ENCODE measurements at places on chromosomes 11 and 22.

GRCh38 chr11:36033082-36033751 is 89.4 kb downstream of the LDLRAD3 start:
- no peak for DNase-seq

GRCh38 chr11:69918938-69919650 is 99.9 kb upstream of the FGF3 start:
- DNase-seq, result peak; percentile 92

DNA sequence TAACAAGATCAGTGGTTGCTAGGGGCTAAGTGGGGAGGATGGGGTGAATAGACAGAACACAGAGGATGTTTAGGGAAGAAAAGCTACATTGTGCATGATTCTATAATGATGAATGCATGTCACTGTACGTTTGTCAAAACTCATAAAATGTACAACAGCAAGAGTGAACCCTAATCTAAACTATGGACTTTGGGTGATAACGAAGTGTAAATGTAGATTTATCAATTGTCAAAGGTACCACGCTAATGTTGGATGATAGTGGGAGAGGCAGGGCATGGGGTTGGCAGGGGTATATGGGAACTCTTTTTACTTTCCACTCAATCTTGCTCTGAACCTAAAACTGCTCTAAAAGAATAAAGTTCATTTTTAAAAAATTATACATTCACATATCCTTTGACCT is 21.3 kb upstream of the SLC5A1 start:
- no peak for DNase-seq

GRCh38 chr22:44837481-44837880 is 85.1 kb downstream of the ARHGAP8 start:
- DNase-seq, result no peak

- no peak for DNase-seq
These were observed 18.7 kb downstream of the ALG12 start for GRCh38 chr22:49899530-49899929.

- DNase-seq, result no peak
These were observed 4.7 kb downstream of the YDJC start for GRCh38 chr22:21624880-21625791.

DNA sequence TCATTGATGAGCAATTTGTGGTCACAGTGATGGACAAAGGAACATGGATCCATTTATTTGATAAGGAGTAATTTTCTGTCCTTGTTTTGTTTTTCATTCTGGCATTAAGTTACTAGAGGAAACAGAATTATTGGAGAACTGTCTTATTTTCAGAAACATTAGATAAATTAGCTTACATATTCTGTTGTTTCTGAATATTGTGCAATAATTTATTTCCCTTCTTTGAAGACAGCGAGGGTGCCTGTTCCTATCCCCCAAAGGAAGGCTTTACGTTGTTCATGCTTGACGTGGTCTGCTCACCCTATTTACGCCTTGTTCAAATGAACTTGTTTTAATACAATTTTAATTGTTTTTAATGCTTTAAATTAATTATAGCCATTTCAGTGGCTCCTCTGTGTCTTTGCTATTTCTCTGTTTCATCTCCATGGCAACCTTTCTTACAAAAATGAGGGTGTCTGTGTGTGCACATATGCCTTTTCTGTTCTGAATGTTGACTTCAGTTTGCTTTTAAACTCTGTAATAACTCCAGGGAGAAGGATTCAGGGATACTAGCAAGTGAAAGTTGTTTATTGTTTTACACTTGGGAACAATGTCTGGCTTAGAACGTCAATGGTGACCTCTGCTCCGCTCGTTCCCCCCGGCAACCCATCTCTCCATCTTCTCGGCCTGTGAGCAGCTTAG is 138.3 kb upstream of the PLET1 start:
- DNase-seq, result peak; percentile 43

DNA sequence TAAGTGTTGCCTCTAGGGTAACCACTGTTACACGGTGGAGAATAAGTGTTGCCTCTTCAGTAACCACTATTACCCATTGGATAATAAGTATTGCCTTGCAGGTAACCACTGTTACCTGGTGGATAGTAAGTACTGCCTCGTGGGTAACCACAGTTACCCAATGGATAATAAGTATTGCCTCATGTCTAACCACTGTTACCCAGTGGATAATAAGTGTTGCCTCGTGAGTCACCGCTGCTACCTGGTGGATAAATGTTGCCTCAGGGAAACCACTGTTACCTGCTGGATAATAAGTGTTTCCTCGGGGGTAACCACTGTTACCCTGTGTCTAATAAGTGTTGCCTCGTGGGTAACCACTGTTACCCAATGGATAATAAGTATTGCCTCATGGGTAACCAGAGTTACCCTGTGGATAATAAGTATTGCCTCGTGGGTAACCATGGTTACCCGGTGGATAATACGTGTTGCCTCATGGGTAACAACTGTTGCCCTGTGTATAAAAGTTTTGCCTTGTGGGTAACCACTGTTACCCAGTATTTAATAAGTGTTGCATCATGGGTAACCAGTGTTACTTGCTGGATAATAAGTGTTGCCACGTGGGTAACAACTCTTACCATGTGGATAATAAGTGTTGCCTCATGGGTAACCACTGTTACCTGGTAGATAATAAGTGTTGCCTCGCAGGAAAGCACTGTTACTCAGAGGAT is 12.3 kb upstream of the NXPE4 start:
- DNase-seq, result no peak

DNA sequence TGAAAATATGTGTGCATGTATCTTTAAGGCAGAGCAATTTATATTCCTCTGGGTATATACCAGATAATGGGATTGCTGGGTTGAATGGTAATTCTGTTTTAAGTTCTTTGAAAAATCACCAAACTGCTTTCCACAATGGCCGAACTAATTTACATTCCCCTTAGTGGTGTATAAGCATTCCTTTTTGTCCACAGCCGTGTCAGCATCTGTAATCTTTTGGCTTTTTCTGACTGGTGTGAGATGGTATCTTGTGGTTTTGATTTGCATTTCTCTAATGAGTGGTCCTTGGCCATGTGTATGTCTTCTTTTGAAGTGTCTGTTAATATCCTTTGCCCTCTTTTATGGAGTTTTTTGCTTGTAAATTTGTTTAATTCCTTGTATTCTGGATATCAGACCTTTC is 24.3 kb downstream of the CCDC15 start:
- no peak for DNase-seq

DNA sequence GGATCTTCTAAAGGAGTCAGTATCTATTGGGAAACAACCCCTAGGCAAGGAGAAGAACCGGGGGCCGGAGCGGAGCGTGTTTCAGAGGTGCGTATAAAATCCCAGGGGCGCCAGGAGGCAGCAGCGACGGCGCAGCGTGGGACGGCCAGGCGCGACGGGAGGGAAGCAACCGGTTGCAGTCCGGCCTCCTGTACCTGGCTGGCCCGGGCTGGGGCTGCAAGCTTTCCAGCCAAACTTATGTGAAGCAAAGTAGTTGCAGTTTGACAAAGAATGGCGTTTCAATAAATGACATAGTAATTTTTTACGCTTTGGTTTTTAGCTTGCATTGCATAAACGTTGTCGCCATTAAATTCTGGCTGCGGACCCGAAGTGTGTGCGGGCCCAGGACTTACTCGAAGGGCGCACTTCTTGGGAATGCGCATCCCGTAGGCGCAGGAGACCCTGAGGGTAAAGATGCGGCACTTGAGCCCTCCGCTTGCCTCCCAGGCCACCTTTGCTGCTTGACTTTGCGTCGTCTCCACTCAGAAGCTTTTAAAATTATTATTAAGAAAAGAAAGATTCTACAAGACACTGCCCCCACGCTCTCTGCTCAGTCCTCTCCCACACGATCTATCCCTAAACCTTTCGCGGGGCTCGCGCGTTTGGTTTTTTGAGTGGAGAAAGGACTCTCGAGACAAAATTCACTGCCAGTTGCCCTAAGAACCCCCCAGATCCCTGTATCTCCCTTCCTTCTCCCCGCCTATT is 1.6 kb upstream of the WT1 start:
- peak; percentile 74 for DNase-seq
